HTR-8/SVneo (cell line): ENCODE measurements at places on chromosomes 1 and 21.

- DNase-seq = no peak
Measured at GRCh38 chr1:218436997-218437396, 91.9 kb downstream of the TGFB2 start.

- no peak for DNase-seq
Measured at GRCh38 chr1:201281573-201281972, 1.7 kb upstream of the PKP1 start.

DNA sequence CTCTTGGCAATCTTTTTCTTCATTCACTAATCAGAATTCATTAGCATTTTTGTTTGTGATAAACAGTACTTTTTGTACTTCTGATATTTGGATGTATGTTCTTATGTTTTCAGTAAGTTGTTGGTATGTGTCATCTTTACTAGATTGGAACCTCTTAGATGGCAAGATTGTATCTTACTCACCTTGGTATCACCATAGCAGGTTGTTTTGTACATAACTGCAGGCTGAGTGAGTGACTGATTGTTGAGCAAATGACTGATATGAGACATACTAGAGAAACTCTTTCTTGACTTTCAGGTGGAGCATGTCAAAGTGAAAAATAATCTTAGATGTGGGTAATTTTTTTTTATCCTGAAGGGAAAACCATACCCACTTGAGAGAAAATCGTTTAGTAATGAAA lies 173.7 kb downstream of the CLEC20A start:
- DNase-seq = no peak

DNA sequence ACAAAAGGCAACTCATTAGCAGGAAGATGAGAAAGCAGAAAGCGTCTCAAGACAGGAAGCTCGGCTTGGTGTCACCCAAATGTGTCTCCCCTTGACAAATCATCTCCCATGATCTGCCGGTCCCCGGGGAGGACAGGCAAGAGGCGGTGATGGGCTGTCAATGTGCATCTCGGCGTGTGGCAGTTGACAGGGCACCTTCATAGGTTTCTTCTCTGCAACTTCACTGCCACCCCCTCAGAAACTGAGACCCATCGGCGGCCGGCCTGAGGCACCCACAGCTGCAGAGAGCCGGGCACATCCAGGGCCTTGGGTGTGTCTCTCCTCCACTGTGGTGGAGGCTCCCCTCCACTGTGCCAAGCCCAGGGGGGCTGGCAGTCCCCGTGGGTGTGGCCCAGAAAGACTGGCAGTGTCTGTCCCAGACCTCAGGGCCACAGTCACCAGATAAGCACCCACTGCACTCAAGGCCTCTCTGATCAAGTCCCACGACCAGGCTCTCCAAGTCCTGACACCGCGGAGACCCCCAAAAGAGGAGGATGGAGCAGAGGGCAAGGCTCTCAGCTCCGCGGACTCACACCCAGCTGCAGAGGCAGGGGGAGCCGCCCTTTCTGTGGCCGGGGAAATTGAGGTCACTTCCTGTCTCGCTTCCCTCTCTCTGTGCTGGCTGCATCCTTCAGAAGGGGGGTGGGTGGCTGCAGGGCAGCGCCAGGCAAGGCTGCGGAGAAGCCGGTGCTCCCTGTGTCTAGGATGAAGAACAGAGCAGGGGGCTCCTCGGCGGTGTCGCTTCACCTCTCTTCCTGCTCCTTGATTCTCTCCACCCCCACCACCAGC lies 39.6 kb upstream of the LBR start:
- DNase-seq = no peak

- DNase-seq = no peak
Measured at GRCh38 chr1:80673935-80674597, 1126.7 kb upstream of the ADGRL2 start.

GRCh38 chr1:57678138-57678537 lies 254.3 kb upstream of the DAB1 start:
- DNase-seq = no peak

DNA sequence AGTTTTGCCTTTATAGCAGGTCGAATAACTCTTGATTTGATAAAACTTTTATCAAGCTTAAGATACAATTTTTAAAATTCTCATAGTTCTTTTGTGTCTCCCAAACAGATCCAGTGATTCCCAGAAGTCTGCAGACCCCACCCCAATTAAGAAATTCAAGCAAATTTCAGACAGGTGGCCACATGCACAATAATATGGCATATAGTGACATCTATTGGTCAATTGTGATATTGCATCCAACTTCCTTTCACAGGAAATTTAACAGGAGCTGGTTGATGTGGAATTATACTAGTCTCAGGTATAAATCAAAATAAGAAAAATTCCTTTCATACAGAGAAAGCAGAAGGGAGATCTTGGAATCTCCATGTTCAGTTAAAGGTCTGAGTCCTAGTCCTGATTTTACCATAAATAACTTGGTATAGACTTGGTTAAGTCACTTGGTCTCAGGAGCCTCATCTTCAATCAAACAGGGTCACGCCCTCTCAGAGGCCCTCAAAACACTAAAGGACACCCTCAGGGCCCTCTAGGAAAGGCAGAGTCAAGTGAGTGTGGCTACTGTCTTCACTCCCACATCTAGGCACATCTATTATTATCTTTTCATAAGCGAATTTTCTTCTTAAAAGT lies 24.1 kb downstream of the PIGM start:
- DNase-seq = no peak

GRCh38 chr1:24481101-24481500 lies 21.5 kb upstream of the RCAN3 start:
- no peak for DNase-seq

- DNase-seq = no peak
Measured at GRCh38 chr1:9322661-9323244, 30.1 kb downstream of the SPSB1 start.

- DNase-seq = peak; percentile 75
Measured at GRCh38 chr1:234957330-234958065, 171.1 kb downstream of the TOMM20 start.

DNA sequence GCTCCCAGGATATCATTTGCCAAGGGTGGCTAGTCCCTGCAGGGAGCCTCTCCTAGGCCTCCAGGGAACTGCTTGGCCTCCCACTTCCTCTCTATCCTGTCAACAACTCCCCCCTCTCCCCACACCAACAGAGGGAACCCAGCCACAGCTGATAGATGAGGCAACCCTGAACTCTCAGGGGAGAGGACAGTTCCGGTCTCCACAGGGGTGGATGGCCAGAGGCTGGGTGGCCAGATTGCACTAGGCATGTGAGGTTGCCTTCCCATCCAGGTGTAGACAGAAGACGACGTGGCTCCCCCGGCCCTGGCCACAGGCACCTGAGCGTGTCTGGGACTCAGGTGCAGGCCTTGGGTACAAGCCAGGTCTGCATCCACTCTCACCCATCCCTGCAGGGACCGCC lies 53.3 kb downstream of the TOR1AIP2 start:
- no peak for DNase-seq

DNA sequence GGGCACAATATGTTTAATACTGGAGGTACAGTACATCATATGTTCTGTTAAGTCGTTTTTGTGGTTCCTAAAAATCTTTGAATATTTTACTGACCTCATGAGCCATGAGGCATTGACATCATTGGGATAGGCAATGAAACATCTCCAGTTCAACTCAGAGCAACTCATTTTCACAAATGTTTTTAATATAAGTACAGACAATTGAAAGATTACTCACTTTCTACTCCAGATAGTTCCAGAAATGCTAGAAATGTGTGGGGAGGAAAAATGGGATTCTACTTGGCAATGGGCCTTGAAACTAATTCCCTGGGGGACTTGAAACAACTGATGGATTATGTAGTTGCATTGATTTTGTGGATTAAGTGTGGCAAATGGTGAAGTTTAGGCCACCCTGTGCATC lies 7.2 kb upstream of the C8B start:
- no peak for DNase-seq

- DNase-seq = no peak
Measured at GRCh38 chr1:101088431-101088830, 62.8 kb upstream of the DPH5 start.

DNA sequence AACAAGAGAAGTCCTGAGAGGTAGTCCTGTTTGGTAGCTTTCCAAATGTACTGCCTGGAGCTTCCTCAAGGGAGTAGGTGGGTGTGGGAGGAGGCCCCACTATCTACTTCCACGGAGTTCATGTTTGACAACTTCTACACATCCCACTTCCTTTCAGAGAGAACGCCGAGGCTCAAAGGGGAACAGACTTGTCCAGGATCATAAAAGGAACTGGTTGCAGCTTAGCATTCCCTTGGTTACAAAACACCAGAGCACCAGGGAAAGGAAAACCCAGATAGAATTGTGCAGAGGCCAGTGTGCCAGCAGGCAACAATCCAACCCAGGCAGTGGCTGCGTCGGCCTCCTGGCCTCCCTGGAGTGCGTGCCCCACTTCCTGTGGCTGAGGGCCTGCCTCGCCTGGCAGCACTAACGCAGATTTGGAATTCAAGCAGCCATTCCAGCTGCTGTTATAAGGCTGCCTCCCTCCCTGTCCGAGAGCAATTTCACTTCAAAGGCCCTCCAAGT lies 4.2 kb upstream of the RAP1GAP start:
- DNase-seq = no peak

DNA sequence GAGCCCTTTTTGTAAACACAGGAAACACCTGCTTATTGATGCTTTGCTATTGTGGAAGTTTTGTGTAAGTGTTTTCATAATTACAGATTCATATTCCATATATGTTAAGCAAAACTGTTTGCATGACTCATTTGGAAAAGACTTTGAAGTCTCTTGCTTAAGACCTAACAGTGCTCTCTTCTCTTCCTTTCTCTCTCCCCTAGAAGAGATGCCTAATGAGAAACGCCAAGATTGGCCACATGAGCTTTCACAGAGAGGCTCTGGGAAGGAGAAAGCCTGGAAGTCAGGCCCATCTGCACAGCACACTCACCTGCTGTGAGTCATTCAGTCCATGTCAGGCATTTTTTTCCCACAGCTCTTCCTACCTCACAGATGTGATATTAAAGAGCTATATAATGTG lies 101.6 kb upstream of the PALMD start:
- DNase-seq = no peak

- DNase-seq = no peak
Measured at GRCh38 chr1:37288900-37289299, 185.5 kb upstream of the ZC3H12A start.

DNA sequence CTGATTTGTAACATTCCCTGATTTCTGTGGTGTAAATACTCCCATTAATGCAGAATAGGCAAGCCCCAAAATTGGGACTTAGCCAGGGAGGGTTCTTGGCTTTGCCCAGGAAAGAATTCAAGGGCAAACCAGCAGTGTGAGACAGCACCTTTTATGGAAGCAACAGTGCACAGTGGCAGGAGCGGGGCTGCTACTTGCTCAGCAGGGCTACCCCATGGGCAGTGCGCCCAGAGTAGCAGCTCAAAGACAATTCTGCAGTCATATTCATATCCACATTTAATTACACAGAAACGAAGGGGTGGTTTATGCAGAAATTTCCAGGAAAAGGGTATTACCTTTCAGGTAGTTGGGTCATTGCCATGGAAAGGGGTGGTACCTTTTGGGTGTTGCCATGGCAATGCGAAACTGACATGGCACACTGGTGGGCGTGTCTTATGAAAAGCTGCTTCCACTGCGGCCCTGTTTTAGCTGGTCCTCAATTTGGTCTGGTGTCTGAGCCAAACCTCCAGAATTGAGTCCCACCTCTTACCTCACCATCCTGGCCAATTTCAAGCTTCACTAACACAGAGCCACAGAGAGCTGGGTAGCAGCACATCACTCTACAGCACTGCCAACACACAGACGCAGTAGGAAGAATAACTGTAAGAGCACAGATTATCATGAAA lies 35.9 kb downstream of the FHAD1 start:
- DNase-seq = no peak

DNA sequence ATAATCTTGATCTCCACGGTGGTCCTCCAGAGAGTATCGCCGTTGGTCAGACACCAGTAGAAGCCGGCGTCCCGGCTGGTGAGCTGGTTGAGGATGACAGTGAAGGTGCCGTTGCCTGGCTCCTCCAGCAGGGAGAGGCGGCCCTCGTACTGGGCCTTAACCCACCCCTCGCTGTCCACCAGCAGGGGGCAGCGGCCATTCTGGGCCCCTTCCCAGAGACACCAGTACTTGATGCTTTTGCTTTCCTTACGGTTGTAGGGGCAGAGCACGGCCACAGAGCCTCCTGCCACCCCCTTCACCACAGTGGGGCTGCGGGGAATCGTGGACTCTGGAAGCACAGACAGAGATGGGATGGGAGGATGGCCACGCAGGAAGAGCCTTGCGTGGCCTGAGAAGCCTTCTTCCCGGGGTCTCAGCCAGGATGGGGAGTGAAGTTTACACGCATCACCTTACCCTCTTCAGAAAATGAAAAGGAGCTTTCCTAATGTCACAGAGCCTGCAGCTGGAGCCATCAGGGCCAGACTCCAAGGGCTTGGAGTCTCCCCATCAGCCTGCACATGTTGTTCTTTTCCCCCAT lies 10.7 kb downstream of the PIGR start:
- no peak for DNase-seq

DNA sequence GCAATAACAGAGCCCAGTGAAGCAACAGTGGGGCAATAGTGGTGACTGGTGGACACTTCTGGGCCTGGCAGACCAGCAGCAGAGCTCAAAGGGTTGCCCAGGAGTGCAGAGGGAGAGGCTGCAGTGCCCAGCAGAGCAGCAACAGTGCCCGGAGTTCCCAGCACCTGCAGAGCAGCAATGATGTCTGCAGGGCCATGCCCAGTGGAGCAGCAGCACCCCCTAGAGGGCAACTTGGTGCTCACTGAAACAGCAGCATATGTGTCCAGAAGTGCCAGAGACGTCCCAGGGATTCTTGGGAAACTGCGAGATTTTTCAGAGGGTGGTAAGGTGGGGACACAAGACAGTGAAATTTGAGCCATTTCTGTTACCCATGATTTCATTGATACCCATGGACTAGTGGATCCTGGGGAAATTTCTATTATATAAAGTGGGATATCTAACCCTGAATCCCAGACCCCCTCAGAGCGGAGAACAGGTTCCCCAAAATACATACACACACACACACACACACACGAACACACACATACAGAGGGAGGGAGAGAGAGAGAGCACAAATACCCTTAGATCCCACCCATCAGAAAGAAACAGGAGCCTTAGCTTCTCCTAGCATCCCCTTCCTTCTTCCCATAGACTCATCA lies 156.9 kb upstream of the GJB5 start:
- DNase-seq = peak; percentile 71

- no peak for DNase-seq
Measured at GRCh38 chr1:208928349-208929010, 655.0 kb upstream of the CAMK1G start.

- DNase-seq = peak; percentile 56
Measured at GRCh38 chr1:85612704-85613361, 32.3 kb downstream of the CCN1 start.

GRCh38 chr1:99829269-99829668 lies 20.9 kb upstream of the AGL start:
- DNase-seq = no peak

GRCh38 chr1:52054496-52055065 lies 410 bp downstream of the TXNDC12 start:
- no peak for DNase-seq

GRCh38 chr1:233240371-233240770 lies 55.2 kb downstream of the PCNX2 start:
- no peak for DNase-seq
